ENCODE measurements at places on chromosomes 11 and 22. TPM values are rescaled to one million over a fixed set of nuclear protein-coding genes. Genes with fewer than 3 reads are reported as not detected.

GRCh38 chr11:63534895-63535461, 1.6 kb upstream of the PLAAT4 start:
- no peak for DNase-seq

- no peak for DNase-seq
Measured at GRCh38 chr11:66857234-66857926, 516 bp downstream of the LRFN4 start.

DNA sequence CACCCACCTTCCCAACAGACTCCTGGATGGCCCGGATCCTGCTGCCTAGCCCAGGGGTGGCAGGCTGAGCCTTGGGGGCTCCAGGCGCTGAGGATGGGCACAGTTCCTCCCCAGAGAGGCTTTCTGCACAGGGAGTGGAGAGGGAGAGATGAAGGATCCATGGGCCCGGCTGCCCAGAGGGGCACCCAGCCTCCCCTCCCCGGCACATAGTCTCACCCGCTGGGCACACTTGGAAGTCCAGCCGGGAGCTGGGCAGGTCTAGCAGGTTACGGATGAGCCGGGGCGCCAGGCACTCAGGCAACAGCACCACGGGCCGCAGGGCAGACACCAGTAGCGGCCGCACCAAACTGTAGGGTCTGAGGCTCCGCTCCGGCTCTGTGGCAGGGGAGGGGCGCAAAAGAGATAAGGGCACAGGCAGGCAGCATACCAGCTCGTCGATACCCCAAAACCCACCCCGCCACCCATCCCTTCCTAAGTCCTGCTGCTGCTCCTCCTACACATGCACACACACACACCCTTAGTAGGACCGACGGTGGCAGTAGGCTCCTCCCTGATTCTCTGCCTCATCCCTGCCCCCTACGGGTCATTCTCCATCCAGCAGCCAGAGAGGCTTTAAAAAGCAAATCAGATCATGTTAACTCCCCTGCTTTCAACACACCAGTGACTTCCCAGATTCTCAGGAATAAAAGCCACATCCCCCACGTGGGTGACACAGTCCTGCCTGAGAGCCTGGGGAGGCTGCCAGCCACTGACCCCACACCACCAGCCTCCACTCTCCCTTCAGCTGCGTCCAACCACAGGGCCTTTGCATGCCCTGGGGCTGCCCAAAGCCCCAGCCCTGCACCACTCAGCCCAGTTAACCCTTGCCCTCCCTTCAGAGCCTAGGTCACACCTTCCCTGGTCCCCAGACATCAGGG, 6.5 kb upstream of the MFNG start:
- peak; percentile 30 for DNase-seq

The OR2AG1 gene
- total RNA-seq = not detected

- DNase-seq = no peak
Measured at GRCh38 chr11:108754901-108755625, 90.2 kb downstream of the DDX10 start.

GRCh38 chr11:84384731-84385130, 1098.6 kb upstream of the CCDC90B start:
- DNase-seq = peak; percentile 6

The RPS13 gene
- total RNA-seq = 775 TPM

The OR8D4 gene
- total RNA-seq = not detected

GRCh38 chr22:49042877-49043859, 784.5 kb downstream of the BRD1 start:
- DNase-seq = no peak

DNA sequence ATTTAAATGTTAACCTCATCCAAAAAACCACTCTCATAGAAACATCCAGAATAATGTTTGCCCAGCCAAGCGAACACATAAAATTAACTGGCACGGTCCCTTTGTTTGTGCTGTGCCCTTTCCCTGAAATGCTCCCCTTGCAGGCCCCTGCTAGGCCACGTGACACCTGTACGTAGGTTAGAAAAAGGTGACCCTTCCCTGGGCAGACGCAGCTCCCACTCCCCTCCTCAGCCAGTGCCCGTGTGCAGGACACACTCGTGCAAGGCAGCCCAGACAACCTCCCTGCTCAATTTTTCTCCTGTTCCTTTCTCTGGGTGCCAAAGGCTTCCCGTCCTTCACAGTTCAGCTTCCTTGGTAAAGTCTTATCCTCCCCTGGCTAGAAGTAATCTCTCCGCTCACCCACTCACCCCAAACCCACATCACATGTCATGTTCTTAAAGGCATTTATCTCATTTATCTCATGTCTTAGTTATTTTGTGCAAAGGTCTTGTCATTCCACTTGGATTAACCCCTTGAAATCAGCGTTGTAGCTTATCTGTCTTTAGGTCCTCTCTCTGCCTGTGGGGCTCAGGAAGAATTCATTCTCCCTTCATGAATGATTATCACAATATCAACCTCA, 20.7 kb downstream of the FAM83F start:
- DNase-seq = no peak

DNA sequence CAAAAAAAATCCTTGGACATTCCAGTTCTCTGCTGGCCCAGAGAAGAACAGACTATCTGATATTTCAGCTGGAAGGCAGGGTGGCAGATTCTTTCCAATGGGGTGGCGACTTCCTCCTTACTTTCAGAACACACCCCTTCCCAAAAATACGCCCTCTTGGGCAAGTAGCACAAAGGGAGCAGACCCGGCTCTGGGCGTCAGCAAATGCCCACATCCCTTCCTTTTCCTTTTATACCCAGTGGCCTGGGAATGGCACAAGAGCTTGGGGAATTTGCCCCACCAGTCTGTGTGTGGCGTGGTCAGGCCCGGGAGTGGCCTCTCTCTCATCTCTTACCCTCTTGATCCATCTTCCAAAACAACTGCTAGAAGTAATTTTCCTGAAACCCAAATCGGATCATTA, 33.0 kb upstream of the NUP160 start:
- no peak for DNase-seq

The CYP2D6 gene
- 2.7 TPM for total RNA-seq

The PKNOX2 gene
- 0.94 TPM for total RNA-seq

- no peak for DNase-seq
Measured at GRCh38 chr11:46117842-46118241, 3.4 kb downstream of the PHF21A start.

The OR51E2 gene
- 3.5 TPM for total RNA-seq

The DCPS gene
- total RNA-seq = 27.9 TPM

DNA sequence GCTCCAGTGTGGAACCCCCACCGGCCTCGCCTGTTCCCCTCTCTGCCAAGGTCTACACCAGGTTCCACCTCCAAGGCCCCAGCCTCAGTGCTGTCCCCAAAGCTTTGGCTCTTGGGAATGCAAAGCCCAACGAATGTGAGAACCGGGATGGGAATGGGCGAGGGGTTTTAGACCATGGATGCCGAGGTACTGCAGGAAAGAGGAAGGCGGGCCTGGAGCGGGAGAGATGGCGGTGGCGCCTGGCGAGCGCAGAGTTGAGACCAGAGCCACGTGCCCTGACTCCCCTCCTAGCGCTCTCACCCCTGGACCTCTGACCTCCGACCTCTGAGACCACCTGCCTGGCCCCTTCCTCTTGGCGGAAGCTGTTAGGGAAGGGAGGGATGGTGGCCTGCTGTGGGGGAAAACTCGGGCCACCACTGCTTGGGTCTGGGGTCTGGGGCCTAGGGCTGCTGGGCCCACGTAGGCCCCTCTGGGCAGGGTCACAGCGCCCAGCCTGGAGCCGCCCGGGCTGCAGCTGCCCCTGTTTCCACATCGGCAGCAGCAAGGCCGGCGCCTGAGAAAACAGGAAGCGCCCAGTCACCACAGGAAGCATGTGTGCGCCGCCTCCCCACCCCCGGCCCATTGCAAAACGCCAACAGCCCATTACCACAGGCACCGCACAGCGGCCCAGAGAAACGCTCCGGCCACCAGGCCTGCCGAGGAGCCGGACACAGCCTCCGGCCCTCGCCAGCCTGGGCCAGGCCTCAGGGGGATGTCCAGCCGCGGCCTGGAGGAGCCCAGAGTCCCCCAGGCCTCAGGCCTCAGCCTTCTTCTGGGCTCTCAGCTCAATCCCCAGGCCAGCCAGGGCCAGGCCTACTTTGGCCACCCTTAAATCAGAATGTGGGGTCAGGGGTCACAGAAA, 13.8 kb upstream of the SLC39A13 start:
- no peak for DNase-seq

DNA sequence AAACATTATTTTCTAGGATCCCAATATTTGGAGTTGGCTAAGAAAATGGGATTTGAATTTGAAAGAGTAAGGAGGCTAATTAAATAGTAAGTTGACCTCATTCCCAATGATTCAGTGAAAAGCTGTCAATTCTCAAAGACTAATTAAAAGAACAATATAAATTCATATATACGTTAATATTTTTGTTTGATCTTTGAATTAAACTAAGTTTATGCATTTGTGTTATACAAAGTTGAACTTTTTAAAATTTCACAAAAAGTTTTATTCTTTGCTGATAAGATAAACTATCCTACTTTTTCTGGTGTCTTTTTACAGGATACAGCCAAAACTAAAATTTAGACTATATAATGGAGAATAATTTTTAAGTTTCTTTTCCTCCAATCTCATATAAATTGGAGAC, at the start of gene OR5L1:
OR5L1 (plus strand) TSS at position 301 of the 400 bp plus-strand sequence. CDS start 100 bp downstream, outside the sequence.
- DNase-seq = no peak

The NNMT gene
- 715 TPM for total RNA-seq

- no peak for DNase-seq
Measured at GRCh38 chr11:27375370-27375769, 12.4 kb upstream of the CCDC34 start.

DNA sequence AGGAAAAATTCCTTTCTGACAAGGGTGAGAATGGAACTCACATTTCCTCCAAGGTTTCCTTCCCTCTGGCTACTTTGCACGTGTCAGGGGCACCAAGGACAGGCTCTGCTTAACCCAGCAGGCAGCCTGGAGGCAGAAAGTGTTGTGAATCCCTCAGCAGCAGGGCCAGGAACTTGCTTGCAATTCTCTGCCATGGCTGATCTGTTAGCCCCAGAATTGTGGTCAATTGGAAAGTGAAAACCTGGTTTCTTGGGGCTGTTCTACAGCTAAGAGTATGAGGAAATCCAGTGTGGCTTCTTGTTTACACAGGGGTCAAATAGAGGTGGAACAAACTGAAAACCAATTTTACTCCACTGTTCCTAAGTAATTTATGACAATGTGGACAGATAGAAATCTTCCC, 38.3 kb upstream of the CEP295 start:
- no peak for DNase-seq

DNA sequence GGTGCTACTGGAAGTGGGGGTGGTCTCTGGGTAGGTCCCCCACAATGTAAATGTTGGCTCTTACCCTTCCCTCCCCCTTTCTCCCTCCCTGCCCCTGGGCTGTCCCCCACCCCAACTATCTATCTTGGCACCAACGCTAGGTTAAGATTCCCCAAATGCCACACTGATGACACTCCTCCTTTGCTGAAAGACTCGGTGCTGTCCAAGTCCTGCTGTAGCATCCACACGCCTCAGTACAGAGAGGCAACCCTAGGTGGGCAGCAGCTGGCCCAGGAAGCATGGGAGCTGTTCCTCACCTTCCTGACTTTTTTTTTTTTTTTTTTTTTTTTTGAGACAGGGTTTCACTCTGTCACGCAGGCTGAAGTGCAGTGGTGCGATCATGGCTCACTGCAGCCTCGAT, 3.4 kb upstream of the KCTD17 start:
- DNase-seq = no peak

GRCh38 chr22:22154040-22154439, 90.5 kb upstream of the VPREB1 start:
- no peak for DNase-seq

GRCh38 chr11:124987096-124987495, 33.1 kb downstream of the CCDC15 start:
- no peak for DNase-seq

The C1QTNF5 gene
- not detected for total RNA-seq

DNA sequence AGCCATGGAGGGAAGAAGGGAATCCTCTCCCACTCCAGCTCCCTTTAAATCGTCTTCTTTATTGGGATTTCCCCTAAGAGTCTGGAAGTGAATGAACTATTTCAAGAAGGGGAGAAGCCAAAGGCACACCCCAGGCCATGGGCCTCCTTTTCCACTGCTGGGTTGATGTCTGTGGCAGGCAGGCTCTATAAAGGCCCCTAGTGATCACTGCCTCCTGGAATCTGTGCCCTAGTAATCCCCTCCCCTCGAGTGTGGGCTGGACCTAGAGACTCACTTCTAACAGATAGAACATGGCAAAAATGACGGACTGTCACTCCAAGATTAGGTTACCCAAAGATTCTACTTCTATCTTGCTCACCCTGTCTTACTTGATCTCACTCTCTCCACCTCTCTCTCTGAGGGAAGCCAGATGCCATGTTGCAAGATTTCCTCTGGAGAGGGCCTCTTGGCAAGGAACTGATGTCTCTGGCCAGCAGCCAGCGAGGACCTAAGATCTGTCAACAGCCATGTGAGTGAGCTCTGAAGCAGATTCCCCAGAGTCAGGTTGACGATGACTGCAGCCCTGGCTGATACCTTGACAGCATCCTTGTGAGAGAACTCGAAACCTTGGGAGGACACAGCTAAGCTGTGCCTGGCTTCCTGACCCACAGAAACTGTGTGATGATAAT, 444.8 kb downstream of the SOX6 start:
- DNase-seq = no peak

The RAPSN gene
- total RNA-seq = not detected

- no peak for DNase-seq
Measured at GRCh38 chr22:20765938-20766337, 8.0 kb upstream of the SERPIND1 start.

- DNase-seq = no peak
Measured at GRCh38 chr11:126124231-126124661, 61.6 kb upstream of the CDON start.

The CD6 gene
- not detected for total RNA-seq

The OR2AT4 gene
- not detected for total RNA-seq

The DGCR6 gene
- total RNA-seq = 1.3 TPM

The CRYBB3 gene
- total RNA-seq = not detected

DNA sequence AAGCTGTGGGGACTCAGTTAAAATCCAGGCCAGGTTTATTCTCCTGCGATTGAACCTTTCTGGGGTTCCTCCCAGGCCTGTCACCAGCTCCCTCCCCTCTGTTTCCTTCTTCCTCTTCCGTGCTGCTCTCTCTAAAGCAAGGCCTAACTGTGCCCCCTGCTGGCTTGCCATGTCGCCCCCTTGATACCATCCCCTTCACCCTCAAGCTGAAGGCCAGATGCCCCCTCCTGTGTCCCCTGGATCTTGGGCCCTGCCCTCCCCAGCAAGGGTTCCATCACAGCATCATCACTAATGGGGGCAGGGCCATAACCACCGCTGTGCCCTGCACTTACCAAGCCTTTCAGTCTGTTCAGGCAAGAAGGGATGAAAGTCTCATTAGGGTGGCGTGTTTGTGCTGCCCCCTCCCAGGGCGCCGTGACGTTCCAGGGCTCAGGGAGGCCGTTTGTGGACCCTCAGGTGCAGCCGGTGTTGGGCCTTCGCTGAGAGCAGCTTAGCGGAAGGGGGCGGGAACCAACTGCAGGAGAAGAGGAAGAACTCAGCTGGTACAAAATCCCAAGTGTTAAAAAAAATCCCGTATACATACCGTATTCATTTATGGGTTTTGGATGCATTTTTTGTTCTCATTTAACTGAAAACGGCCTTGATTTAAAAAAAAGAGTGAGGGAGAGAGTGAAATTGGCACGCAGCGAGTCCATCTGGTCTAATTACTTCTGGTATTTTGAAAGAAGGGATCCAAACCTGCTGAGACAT, 69.9 kb downstream of the MPPED1 start:
- no peak for DNase-seq
